ENCODE measurements at places on chromosomes 2 and 18.

DNA sequence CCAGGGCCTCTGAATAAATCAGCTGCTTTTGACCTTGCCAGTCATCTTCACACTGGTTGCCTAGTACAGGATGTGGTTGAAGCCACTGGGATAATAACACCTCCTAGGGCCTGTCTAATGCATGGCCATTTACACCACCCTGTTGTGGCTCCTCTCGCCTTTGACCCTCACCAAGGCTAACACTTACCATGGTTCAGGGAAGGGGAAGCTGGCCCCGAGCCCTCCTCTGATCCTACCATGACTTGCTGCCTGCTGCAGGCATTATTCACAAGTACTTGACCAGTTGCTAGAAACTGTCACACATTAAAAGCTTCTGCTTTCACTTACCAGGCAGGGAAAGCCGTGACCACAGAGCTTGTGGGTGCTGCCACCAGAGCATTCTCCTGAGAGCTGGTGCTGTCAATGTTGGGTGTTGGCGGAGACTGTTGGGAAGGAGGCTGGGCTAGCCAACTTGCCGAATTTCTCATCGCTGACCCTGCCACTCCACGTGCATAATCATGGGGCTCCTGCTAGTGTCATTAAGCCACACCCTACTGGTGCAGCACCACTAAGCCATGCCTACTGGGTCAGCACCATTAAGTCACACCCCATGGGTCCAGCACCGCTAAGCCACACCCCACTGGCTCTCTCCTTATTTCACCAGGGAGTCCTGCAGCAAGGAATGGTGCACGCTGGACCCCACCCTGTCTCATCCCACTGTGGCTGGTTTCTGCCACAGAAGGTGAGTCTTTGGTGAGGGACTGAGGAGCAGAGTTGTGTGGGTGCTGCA lies 47.0 kb upstream of the TTC39C start:
- DNase-seq: no peak

DNA sequence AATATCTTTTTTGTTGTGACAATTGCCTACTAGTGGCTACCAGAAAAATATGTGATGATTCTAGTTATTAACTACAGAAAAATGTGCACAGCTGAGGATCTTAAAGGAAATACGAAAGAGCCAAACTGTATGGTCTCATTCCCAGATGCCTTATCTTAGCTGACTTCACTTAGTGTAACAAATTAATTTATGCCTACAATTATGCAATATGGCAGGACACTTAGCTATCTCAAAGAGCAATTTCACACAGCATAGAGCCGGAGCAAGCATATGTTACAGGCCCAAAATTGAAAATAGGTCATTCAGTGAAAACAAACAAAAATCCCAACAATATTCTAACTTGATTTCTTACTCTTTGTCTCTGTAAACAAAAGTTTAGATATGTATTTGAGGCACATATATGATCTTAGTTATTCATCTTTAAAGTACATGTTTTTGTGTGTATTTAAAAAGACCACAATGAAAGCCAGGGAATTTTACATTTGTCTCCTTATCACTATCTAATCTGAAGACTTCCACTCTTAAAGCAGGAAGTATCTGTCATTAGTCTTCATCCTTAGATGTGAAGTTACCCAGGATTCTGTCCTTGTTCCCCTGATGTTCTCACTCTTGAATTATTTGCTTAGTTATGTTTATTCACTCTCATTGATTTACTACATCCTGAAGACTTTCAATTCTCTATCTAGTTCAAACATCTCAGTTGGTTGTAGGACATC lies 1579.0 kb upstream of the NXPH2 start:
- DNase-seq: peak; percentile 27

DNA sequence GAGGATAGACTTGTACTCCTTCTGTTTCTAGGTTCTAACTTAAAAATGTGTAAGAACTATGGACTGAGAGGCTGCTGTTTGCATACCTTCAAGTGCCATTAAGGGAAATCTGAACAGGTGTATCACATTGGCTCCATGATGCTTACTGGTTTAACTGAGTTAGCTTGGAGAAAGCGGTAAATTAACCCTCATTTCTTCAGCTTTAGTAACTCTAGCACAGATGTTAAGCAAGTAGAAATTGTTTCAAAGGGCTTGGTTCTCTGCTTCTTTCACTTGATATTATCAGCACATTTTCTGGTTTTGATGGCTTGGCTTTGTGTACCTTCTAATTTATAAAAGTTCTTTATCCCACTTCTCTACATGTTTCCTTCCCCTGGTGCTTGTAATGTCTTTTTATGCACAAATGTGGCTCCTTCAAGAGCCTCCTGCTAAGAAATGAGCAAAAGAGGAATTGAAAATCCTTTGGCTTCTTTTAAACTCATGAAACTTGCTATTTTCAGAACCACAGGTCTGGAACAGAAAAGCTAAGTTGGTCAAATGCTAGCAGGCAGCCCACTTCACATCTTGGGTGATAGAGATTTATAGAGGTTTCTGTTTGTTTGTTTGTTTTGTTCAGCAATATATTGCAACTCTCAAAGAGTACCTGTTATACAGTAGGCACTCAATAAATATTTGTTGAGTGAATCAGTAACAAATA lies 249.9 kb upstream of the THUMPD2 start:
- no peak for DNase-seq

- DNase-seq: no peak
Measured at GRCh38 chr2:8855010-8855409, 17.6 kb upstream of the KIDINS220 start.

GRCh38 chr2:61291851-61292575 lies 130.0 kb downstream of the C2orf74 start:
- DNase-seq: peak; percentile 8

- no peak for DNase-seq
Measured at GRCh38 chr2:52181080-52181479, 1149.1 kb upstream of the NRXN1 start.

DNA sequence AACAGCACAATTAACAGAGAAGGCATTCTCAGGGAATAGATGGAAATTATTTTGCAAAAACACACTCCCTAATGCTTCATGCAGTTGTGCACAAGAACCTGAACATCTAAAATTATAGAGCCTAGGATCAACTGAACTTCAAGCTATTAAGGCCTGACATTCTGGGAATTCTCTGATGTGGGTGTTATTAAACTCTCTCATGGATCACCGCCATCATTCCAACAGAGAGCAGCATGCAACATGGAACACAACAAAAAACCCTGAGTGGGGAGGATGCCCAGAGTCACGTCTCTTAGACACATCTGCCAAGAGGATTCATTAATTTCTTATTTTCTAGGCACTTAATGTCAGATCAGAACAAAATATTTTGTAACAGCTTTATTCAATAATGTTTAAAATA lies 543.8 kb downstream of the ERBB4 start:
- DNase-seq: no peak

GRCh38 chr2:20671036-20671735 lies 4.2 kb downstream of the GDF7 start:
- no peak for DNase-seq

GRCh38 chr2:68251855-68252399 lies 405 bp downstream of the PPP3R1 start:
- no peak for DNase-seq

- no peak for DNase-seq
Measured at GRCh38 chr2:205033431-205033830, 488.2 kb downstream of the PARD3B start.

DNA sequence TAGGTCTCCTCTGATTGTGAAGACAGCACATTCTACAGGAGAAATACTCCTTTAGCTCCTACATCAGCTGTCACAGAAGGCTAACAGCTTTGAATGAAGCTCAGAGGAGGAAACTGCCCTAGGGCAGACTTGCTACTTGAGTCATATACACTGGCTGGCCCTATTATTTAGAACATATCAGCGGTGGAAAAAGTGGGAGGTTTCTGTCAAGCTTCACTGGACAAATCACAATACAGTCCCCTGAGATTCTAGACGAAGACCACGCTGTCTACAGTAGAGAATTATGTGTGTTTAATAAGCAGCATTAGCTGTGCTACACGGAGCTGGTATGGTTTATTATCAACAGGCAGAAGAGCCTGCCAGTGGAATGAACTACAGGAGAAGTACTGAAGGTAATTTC lies 230.9 kb upstream of the FSIP2 start:
- DNase-seq: no peak

DNA sequence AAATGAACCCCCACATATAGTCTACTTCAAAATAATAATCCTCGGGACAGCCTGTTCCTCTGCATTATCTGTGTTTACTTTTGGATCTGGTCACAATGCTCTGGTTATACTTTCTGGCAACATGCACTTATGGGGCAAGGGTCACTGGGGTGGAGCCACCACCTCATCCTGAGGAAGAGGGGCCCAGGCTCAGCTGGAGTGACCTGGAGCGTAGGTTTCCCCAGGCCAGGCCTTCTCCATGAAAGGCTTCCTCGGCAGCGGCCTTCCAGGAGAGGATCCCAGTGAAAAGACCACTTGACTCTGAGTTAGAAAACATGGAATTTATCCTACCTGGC lies 237.4 kb downstream of the SETBP1 start:
- no peak for DNase-seq

GRCh38 chr2:219687272-219687671 lies 59.8 kb downstream of the SLC4A3 start:
- peak; percentile 95 for DNase-seq

DNA sequence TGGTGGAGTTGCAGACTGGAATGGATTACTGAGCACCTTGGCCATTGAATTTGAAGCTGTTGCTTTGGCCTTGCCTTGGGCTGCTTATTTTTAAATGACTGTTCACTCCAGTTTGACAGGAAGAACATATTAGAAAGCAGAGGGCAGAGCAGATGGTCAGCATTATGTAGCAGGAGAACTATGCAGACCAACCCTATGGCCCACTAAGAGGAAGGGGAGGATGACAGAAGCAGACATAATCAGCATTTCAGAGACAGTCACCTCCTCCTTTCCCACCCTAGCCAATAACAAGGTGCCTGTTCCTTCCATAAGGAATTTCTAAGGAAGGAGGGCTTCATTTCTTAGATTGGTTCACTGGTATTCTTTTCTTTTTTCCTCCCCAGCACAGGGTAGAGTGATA lies 2.4 kb downstream of the CHRNA1 start:
- no peak for DNase-seq

GRCh38 chr2:168611091-168611490 lies 155.0 kb downstream of the CERS6 start:
- no peak for DNase-seq

GRCh38 chr2:47282621-47283272 lies 120.2 kb upstream of the MSH2 start:
- no peak for DNase-seq

DNA sequence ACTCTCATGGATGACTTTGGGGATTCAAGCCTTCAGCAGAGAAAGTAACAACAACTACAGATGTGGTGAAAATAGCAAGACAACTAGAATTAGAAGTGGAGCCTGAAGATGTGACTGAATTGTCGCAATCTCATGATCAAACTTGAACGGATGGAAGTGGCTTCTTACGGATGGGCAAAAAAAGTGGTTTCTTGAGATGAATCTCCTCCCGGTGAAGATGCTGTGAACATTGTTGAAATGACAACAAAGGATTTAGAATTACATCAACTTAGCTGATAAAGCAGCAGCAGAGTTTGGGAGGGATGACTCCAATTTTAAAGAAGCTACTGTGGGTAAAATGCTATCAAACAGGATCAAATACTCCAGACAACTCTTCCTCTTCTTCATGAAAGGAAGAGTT lies 43.1 kb downstream of the AAK1 start:
- DNase-seq: no peak

Data from fibroblast of skin of right quadriceps (primary cell).